Smooth muscle cell of trachea (primary cell): ENCODE measurements at places on chromosomes 11 and 22. TPM values are rescaled to one million over a fixed set of nuclear protein-coding genes. Genes with fewer than 3 reads are reported as not detected.

The NOL12 gene
- total RNA-seq: 16.0 and 29.7 TPM in 2 replicates

The MRGPRX4 gene
- not detected in 2 replicates for total RNA-seq

The OR8D4 gene
- total RNA-seq: not detected in 2 replicates

The RPS3 gene
- 1,567 and 1,773 TPM in 2 replicates for total RNA-seq

The KRTAP5-10 gene
- total RNA-seq: not detected in 2 replicates

The UCP3 gene
- 0.33 and 1.5 TPM in 2 replicates for total RNA-seq

The OLFML1 gene
- 25.5 and 26.8 TPM in 2 replicates for total RNA-seq

The PACSIN3 gene
- 31.3 and 34.1 TPM in 2 replicates for total RNA-seq

The SPON1 gene
- total RNA-seq: 0.44 and 0.66 TPM in 2 replicates
